Progenitor cell of endocrine pancreas (in vitro differentiated cells): ENCODE measurements at places on chromosomes 5 and 9. TPM values are rescaled to one million over a fixed set of nuclear protein-coding genes. Genes with fewer than 3 reads are reported as not detected.
A peak's percentile ranks its signal among the peaks of the same experiment; 100 is the strongest.

Gene AGXT2
- not detected in 2 replicates for total RNA-seq

Gene OR13J1
- not detected in 2 replicates for total RNA-seq

DNA sequence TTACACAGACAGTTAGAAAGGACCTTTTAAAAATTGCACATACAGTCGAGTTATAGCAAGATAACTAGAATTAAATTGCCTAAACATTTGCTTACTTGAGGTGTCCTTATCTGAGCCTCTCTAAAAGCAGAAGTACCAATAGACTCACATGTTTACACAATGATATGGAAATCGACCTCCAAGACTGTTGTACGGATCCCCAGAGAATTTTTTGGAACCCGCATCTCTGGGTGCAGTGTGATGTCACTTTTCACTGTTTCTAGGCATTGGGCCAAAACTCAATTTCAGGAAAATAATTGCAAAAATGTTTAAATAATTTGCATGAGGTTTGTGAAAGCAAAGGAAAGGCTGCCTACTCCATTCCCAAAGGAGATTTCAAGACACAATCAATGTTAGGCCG lies 63.1 kb upstream of the ATG10 start:
- H3K27ac ChIP-seq, result no peak overlapping the region
- no peak for DNase-seq
- H3K4me1 ChIP-seq, result peaks cover 37% of the 10 kb centered on the region
- no peaks in the 10 kb centered on the region for H3K36me3 ChIP-seq
- no peak overlapping the region for H3K4me3 ChIP-seq

DNA sequence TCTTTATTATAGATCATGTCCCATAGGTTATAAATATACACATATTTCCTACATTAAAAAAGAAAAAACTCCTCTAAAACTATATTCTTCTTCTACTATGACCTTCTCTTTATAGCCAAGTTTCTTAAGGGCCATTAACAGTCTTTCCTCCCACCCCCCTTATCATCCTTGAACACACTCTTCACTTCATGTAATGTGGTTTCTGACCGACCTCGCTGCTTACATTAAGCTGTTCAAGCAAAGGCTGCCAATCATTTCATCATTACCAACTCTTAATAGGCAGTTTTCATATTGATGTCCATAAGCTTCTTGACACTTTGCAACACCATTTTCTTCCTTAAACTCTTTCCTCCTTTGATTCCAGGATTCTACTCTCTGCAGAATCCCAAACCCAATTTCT lies 283.0 kb upstream of the PCSK5 start:
- no peaks in the 10 kb centered on the region for H3K36me3 ChIP-seq
- H3K27me3 ChIP-seq, result peaks cover 23% of the 10 kb centered on the region
- no peak for DNase-seq
- H3K4me1 ChIP-seq, result peaks cover 3% of the 10 kb centered on the region
- H3K4me3 ChIP-seq, result no peak overlapping the region
- no peak overlapping the region for H3K27ac ChIP-seq

DNA sequence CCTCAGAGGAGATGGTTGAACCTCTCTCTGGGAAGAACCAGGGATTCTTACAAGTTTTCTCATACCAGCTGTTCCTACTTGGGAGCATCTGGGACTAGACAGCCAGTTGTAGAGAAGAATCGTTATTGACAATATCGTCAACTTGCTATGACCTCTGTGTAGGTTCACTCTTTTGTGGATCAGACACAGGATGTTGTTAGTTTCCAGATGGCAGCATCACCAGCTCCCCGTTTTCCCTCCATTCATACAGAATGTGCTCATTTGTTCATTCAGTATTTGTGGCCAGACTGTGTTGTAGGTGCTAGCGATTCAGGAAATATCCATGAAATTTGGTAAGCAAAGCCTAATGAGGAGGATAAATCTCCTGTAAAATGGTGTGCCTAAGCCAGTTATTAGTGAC lies 3.7 kb downstream of the PDE8B start:
- peaks cover 7% of the 10 kb centered on the region for H3K4me1 ChIP-seq
- peaks cover 49% of the 10 kb centered on the region for H3K27me3 ChIP-seq
- DNase-seq, result no peak
- no peak overlapping the region for H3K27ac ChIP-seq
- H3K4me3 ChIP-seq, result no peak overlapping the region

Gene CCDC192
- 0.60 TPM in 1 of 2 replicates, not detected in the other for total RNA-seq

Gene NMUR2
- total RNA-seq, result not detected in 2 replicates

GRCh38 chr5:131272307-131272706 lies 8.5 kb downstream of the CDC42SE2 start:
- H3K4me1 ChIP-seq, result peaks cover 1% of the 10 kb centered on the region
- H3K4me3 ChIP-seq, result no peak overlapping the region
- H3K36me3 ChIP-seq, result peaks cover under 1% of the 10 kb centered on the region
- H3K27me3 ChIP-seq, result no peaks in the 10 kb centered on the region

DNA sequence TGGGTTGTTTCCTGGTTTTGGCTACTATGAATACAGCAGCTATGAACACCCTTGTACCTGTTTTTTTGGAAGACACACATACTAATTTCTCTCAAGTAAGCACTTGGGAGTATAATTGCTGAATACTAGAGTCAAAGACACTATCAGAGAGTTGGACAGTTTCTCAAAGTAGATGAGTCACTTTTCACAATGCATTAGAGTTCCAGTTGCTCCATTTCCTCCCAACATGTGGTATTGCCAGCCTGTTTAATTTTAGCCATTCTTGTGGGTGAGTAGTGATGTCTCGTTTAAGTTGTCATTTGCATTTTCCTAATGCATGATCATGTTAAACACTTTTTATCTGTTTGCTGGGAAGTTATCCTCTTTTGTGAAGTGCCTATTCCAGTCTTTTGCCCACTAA lies 81.6 kb upstream of the GDNF start:
- peaks cover 2% of the 10 kb centered on the region for H3K4me1 ChIP-seq
- no peak overlapping the region for H3K4me3 ChIP-seq
- H3K27me3 ChIP-seq, result peaks cover 2% of the 10 kb centered on the region
- DNase-seq, result no peak

DNA sequence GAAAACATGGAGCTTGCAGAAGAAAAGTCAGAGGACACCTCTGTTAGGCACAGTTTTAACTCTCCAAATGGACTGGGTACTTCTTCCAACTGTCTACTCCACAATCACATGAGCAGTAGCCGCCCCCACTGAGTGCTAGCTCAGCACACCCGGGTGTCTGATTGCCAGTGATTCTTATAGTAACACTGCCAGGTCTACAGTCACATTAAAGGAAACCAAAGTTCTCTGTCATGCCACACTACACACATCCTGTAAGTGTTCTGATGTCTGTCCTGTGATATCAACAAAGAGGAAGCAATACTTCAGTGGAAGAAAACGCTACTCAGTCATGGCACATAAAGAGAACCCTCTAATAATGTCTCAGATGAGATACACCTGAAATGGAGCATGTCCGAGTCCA lies at the start of gene HAVCR2:
HAVCR2 (minus strand) TSS at position 69 of the 400 bp plus-strand sequence; CDS start at position 8, 61 bp downstream.
- H3K27me3 ChIP-seq, result no peaks in the 10 kb centered on the region
- H3K4me3 ChIP-seq, result no peak within 1 kb of the TSS
- no peaks in the 10 kb centered on the region for H3K36me3 ChIP-seq
- no peak within 1 kb of the TSS for H3K27ac ChIP-seq

DNA sequence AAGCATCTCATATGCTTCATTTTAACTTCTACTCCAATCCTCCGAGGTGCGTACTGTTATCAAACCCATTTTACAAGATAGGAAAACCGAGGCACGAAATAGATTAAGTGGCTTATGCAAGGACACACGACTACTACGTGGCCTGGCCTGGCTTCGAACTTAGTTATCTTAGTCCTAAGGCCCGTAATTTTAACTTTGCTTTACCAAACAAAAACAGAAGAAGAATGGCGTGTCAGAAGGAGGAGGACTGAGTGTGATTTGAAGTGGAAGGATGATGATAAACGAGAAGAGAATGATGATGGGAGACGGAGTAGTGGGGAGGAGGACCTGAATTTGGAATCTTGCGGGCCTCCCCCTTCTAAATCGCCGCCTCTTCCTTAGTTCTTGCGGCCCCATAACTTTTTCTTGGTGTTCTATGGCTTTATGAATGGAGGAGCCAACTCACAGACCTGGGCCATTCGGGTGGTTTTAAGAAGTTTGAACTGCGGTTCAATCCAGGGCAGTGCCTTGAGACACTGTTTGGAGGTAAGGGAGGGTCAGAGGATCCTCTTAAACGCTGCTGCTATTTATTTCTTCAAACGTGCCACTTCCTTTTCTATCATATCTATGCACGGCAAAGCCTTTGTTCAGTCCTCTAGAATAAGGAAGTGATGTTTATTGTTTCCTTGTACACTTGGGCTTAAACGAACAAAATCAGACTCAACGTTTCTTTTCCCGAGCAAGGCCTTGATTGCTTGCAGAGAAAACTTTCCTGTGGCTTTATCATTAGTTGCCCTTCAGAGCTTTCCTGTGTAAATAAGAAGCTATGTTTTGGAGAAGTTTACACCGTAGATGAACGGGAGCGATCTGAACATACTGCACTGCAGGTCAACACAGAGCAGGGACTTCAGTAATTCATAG lies 795 bp downstream of the CNOT8 start:
- H3K27ac ChIP-seq, result peak overlapping the region; percentile 100
- DNase-seq, result no peak
- H3K27me3 ChIP-seq, result no peaks in the 10 kb centered on the region
- peaks cover 24% of the 10 kb centered on the region for H3K4me1 ChIP-seq
- peaks cover 2% of the 10 kb centered on the region for H3K36me3 ChIP-seq

GRCh38 chr5:162503796-162504195 lies 436.2 kb downstream of the GABRG2 start:
- H3K36me3 ChIP-seq, result no peaks in the 10 kb centered on the region
- no peaks in the 10 kb centered on the region for H3K27me3 ChIP-seq
- H3K4me3 ChIP-seq, result no peak overlapping the region
- H3K4me1 ChIP-seq, result no peaks in the 10 kb centered on the region
- no peak for DNase-seq
